ENCODE measurements at places on chromosomes 3 and 15.

GRCh38 chr3:34277110-34277509 lies 478.7 kb downstream of the PDCD6IP start:
- no peak for DNase-seq

GRCh38 chr15:41543521-41543870 lies 561 bp downstream of the RPAP1 start:
- DNase-seq: no peak

DNA sequence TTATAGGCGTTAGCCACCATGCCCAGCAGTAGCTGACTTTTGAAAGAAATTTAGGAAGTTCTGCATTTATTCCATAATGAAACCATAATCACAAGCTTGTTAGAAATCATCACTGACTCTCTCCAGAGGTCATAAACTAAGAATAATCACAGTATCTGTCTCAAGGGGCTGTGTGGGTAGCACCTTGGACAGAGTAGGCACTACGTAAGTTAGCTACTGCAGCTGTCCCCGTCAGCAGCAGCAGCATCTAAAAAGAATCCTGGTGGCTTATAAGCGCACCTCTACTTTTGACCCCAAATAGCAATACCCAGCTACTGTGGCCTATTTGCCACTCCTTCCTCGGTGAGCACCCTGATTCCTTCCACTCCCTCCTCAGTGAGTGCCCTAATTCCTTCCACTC lies 57.8 kb upstream of the RPL35A start:
- no peak for DNase-seq

DNA sequence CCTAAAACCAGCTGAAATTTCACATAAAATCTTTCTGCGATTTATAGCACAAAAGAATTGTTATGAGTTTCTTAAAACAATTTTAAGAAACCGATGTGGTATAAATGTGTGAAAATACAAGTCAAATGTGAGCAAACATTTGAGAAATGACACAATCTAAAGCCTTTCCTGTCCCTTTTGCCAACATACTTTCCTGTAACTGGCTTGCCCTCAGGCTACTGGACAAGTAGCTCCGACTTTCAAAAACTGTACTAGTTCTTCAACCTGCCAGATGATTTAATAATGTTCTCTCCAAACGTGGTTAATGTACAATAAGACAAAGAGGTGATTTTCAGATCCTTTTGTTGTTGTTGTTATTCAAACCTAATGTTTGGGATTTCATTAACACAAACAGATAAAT lies 105.9 kb upstream of the ARHGEF26 start:
- no peak for DNase-seq

DNA sequence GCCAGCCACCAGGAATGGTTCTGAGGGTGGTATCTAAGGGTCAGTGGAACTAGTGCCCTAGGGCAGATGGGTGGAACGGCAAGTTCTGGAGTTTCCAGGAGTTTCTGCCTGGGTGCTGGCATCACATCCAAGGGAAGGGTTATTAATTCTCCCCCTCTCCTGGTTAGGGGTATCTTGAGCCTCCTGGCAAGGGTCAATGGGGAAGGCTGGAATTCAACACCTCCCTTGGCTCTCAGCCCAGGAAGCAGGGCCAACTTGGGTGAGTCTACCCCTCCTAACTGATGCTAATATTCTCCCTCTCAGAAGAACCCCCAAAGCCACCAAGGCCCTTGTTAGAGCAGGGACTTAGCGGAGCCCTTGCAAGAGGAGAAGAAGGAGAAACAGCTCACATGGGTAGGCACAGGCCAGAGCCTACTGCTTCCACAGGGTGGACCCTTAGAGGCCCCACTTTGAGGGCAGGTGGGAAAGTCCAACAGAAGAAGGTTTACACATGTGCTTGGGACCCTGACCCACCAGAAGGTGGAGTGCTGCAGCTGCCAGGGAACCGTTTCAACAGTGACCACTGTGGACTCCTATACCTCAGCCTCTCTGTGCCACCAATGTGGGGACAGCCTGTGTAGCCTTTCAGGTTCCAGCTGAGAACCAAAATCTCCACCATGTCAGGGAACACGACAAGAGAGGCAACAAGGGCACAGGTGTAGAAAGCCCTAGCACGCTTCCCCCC lies 3.3 kb downstream of the TMEM115 start:
- DNase-seq: no peak

DNA sequence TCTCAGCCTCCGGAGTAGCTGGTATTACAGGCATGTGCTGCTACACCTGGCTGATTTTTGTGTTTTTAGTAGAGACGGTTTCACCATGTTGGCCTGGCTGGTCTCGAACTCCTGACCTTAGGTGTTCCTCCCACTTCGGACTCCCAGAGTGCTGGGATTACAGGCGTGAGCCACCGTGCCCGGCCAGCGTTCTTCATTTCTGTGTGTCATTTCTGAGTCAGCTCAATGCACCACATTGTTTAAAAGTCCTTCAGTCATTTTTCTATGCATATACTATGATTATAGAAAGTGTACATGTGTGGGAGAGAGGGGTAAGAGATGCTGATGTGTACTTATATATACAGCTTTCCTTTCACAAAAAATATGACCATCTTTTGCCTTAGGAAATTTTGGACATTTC lies 2.1 kb downstream of the QTRT2 start:
- no peak for DNase-seq

DNA sequence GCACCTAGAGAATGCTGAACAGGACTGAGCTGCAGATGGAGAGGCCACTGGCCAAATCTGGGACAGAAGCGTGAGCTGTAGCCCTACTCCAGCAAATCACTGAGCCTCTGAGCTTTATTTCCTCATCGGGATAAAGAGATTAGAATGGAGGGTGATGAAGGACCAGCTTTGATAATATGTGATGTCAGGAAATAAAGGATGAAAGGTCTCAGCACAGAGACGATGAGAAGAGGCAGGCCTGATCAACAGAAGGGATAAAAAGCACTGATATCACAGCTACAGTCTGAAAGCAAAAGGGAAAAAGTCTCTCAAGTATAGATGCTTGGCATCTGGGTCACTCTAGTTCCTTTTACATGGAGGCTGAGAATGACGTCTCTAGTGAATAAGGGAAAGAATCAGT lies 70.0 kb downstream of the DHX30 start:
- DNase-seq: no peak

- DNase-seq: no peak
Observed at GRCh38 chr3:38636881-38637280, 12.6 kb downstream of the SCN5A start.

- peak; percentile 18 for DNase-seq
Observed at GRCh38 chr3:24123596-24123995, 178.5 kb downstream of the NR1D2 start.

- no peak for DNase-seq
Observed at GRCh38 chr15:39888243-39888642, 31.8 kb downstream of the GPR176 start.

DNA sequence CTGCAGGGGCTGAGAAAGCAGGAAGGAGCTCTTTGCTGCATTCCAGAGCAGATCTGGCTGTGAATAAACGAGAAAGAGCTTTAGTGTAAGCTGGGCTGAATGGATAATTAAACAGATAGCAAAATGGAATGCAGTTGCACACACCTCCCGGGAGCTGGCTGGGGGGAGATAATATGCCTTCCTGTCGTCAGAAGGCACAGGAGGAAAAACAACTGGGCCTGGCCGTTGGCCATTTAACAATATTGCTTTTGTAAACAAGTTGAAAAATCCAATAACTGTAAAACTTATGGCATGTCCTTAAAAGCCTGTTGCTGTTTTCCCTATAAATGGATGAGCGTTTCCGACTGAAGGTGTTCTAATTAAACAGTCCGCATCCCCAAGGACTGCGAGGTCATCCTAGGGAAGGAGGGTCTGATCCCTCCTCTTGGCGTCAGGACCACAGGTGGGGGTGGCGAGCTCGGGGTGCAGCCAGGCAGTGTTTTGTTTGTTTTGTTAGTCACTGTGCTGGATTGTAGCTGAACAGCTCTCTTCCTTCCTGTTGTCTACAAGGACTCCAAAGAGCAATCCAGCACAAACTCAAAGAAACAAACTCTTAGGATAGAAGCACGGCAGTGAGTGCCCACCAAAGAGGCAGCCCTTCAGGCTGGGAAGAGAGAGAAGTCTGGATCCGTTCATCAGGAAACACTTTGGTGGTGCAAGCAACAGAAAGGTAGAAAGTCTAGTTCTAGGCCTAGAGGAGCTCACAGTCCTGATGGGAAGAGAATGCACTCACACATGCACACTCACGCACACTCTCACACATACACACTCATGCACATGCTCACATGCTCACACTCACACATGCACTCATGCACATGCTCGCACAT lies 133.4 kb upstream of the SMAD3 start:
- peak; percentile 73 for DNase-seq

DNA sequence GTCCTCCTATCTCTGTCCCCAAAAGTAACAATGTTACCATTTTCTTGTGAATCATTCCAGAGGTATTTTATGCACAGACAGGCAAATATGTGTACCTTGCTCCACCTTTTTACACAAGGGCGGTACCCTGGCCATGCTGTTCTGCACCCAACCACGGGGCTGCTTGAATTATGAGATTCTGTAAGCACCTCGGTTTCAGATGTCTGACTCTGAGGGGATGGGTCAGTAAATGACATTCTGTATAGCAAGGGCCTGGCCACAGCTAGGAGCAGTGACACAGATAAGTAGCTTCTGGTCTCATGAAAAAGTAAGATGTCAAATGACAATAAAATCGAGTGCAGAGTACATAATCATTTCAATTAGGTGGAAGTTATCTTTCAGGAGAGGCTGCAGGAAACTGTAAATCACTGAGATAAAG lies 30.4 kb upstream of the FLNB start:
- no peak for DNase-seq

DNA sequence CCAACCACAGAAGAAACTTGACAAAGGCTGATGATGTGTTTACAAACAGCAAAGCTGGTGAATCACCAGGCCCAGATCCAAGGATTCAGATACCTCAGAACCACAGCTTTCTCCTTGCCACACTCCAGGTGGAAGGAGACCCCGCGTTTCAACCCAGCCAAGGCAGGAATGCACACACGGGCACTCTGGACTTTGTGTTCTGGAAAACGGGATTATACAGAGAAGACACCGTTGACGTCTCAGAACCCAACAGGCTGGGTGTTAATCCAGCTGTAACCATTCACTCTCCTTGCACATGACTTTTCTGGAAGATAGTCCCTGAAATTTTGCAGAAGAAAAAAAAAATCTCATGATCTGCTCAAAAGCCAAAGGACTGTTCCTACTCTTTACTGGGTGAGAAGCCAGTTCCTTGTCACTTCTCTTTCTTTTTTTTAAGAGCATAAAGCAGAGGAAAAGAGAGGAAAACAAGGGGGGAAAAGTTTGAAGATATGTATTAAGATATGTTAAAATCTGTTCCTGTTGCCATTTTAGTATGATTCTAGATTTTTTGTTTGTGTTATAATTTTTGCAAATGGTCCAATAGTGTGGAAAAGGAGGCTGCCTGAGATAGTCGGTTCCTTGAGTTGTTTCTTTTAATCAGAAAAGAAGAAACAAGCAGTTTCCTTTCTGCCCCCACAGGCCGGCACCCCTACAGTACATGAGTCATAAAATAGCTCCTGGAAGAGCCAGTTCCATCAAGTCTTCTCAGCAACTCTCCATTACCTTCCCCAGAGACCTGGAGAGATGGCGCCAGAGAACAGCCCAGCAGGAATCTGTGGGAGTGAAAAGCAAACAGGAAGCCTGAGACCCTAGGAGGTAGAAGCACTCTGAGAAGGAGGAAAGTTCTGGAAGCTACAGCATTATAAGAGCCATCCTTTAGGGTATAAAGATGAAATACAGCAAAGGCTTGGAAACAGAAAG lies 73.1 kb downstream of the RORA start:
- peak; percentile 76 for DNase-seq

DNA sequence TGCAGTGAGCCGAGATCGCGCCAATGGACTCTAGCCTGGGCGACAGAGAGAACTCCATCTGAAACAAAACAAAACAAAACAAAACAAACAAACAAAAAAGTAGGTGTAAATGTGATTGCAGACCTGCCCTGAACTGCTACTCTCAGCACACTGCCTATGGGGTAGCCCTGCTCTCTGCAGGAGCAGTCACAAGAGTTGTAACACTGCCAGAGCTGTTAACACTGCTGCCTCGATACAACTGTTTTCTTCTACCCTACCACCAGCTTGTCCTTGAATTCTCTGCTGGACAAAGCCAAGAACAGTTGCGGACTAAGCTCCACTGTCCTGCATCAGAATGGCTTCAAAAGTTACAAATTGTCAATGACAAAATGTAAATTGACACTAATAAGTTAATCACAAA lies 89.3 kb downstream of the ALCAM start:
- no peak for DNase-seq

DNA sequence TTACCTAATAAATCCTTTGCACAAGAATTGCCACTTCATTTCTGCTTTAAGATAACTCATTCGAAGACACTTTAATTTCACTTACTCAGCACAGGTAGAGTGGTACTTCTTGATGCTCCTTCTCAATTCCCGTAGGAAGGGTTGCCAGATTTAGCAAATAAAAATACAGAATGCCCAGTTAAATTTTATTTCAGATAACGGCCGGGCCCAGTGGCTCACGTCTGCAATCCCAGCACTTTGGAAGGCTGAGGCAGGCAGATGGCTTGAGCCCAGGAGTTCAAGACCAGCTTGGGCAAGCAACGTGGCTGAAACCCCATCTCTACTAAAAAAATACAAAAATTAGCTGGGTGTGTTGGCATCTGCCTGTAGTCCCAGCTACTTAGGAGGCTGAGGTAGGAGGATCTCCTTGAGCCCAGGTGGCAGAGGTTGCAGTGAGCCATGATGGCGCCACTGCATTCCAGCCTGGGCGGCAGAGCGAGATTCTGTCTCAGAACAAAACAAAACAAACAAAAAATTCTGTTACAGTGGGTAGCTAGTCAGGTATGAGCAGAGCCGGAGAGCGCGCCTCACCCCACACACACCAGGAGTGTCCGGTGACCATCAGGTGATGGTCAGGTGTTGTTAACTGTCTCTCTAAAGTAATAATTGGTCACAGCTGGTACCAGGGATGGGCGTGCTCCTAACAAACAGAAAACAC lies 92.8 kb downstream of the DNAH12 start:
- DNase-seq: no peak

DNA sequence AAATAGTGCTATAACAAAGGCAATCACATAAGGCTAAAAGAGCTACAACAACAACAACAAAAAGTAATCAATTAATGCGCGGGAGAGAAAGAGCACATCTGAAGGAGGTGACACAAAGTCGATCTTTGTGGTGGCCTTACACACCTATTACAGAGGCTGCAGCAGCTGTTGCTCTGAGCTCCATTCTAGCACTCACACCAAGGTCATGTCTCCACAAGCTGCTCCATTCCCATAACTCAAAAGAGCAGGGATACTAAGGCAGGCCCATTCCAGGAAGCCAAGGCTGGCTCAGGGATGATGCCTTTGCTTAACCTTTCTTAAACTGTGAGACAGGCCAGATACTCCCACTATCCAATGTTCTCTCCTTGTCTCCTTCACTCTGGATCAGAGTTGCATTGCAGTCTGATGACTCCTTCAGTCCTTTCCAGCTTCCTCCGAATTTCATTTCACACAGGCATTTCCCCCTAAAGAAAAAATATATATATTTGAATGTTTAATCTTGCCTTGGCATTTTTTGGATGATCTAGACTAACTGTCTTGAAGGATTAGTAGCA lies 52.7 kb downstream of the SNTN start:
- no peak for DNase-seq
